Foreskin fibroblast (primary cell): ENCODE measurements at places on chromosomes 11 and 22.

GRCh38 chr22:26097840-26098239 lies 71.4 kb upstream of the SEZ6L start:
- no peak for DNase-seq

DNA sequence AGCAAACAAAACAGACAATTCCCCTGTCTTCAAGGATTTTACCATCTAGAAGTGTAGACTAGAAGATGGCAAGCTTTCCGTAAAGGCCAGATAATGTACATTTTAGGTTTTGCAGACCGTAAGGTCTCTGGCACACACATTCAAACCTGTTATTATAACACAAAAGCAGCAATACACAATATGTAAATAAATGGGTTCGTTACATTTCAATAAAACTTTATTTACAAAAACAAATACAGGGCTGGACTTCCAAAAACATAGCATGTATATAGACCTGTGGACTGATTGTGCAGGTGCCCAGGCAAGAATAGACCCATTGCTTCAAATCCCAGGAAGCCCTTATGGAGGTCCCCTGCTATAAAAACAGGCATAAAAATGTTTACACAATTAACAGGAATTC lies 27.1 kb upstream of the MS4A6A start:
- no peak for DNase-seq

DNA sequence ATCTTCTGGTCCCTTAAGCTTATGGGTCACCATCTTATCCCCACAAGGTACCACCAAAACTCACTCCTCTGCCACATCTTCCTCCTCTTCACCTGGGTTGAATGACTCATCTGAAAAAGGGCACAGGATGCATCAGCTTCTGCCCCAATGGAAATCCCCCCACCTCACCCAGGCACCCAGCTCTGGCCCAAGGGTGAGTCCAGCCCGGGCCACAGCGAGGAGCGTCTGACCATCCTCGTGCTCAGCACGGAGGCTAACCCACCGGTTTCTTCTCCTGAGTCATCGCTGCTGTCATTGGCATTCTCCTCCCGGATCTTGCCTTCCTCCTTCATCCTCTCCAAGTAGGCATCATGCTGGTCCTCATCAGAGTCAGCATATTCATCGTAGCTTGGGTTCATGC lies 5.3 kb upstream of the TNKS1BP1 start:
- DNase-seq: no peak

DNA sequence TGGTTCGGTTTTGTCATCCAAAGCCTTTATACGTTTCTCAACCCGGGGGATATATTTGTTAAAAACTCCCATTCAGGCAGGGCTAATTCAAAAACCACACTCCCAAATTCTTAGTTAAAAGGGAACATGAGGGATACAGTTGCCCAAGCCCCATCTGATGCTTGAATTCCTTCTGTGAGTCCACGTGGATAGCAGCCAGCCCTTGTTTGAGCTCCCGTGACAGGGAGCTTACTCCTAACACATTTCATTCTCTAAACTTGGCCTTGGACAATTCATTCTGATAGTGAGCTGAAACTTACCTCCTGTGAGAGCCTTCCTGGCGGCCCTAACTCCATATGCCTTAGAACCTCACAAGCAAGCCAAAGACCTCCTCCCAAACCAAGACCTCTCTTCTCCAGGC lies 357.5 kb downstream of the TENM4 start:
- no peak for DNase-seq

- peak; percentile 11 for DNase-seq
Observed at GRCh38 chr22:40547729-40548143, 88.8 kb downstream of the MRTFA start.
